ENCODE measurements at places on chromosomes 1 and 21.

DNA sequence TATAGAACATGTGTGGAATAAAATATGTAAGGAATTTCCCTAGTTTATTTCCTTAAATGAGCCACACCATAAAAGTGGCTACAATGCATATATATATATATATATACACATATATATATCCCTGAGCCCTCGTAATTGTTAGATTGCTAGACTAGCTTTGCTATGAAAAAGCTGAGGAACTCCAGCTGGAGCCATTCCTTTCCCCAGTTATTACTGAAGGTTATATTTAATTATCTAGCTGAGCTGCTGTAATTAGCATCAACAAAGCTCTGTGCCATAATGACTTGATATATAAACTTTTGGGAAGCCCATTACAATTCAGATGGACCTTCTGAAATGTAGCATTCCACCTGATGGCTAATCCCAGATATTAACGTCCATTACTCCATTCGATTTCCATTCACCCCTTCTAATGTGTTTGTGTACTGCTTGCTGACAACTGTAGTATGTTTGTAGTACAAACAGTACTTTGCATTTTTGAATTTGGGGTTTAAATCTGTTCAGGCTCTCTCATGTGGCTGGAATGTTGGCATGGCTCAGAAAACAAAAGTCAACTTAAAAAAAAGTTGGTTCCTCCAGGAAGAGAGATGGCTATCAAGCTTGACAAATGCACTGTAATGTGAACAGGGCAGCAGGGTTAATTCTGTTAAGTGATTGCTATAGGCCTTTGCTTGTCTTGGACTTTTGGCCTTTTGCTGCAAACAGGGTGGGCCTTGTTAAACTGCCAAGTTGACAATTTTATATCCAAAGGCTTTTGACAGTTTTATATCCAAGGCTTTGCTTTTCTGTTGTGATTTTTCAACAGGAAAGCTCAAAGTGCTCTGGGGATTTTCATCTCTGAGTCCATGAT is 170.0 kb downstream of the LTN1 start:
- DNase-seq = no peak

DNA sequence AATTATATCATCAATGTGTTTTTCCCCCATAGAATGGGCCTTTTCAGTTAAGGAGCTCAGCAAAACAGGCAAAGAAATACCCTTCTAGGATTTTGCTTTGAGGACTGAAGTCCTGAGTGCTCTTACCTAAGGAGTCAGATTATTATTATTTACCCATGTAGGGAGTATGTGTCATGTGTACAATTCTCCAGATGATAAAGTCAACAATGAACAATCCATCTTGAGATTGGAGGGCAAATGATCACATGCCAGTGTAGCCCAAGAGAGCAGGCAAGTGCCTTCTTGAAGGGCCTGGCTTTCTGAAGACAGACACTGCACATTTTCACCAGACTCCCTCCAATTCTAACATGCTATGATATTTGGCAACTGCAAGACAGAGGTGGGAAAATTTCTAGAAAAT is 159.7 kb downstream of the PCNX2 start:
- DNase-seq = no peak

GRCh38 chr1:219542828-219543518 is 69.9 kb downstream of the ZC3H11B start:
- no peak for DNase-seq

DNA sequence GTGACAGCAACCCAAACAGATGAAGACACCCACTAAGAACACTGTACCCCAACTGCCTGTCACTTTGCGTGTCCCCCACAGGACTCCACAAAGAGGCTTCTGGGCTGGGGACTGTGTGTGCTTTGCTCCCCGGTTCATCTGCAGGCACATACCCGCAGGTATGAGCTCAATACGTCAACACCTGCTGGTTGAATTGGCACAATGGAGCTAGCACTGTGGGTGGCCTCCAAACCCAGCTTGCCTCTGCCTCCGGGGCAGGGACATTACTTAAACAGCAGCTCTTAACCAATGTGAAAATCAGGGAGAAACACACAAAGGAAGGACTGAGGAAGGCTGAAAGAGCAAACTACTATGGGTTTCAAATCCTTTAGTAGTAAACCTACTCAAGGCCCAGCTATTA is 140.2 kb upstream of the TIAM1 start:
- no peak for DNase-seq

DNA sequence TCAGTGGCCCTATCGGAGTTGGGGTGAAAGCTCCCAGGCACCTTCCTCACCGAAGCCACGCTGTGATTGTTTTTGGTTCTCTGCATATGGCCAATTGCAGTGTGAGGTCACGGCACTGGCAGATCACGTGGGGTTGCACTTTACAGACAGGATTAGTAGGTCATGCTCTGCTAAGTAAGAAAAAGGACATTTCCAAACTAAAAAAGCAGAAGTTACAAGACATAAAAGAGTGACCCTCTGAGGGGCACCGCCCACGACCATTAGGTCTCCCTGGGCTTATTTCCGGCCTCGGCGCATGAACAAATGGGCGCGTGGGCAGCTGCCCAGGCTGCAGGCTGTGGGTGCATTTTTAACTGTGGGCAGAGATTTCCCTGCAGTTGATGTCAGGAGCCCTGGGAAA is 2.0 kb downstream of the CAPN9 start:
- no peak for DNase-seq

DNA sequence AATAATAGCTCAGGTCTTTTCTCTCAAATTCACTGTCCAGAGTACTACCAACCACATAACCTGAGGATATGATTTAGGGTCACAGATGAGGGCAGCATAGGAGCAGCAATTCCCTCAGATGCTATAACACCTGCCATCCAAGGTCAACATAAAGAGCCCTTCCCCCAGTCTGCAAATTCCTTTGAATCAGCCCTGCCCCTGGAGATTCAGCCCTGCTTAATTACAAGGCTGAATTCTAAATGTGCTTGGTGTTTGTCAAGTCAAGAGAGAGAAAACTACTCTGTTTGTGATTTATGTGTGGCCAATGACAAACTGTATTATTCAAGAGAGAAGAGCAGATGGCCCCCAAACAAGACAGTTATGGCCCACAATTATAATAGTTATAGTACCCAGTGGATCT is 195.7 kb upstream of the ADGRL2 start:
- DNase-seq = no peak

DNA sequence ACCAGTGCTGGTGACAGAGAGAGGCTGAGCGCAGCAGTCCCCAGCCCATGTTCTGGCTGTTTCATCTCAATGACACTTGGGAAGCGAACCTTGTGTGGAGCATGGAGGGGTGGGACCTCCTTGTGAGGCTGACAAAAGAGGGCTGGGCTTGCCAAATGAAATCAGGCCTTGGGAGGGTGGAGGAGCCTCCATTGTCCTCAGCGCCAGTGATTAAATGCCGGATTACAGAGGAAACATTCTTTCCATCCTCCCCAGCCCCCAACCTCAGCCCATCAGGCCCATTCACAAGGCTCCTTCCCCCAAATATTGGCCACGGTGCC is 63.3 kb upstream of the PAXBP1 start:
- no peak for DNase-seq

DNA sequence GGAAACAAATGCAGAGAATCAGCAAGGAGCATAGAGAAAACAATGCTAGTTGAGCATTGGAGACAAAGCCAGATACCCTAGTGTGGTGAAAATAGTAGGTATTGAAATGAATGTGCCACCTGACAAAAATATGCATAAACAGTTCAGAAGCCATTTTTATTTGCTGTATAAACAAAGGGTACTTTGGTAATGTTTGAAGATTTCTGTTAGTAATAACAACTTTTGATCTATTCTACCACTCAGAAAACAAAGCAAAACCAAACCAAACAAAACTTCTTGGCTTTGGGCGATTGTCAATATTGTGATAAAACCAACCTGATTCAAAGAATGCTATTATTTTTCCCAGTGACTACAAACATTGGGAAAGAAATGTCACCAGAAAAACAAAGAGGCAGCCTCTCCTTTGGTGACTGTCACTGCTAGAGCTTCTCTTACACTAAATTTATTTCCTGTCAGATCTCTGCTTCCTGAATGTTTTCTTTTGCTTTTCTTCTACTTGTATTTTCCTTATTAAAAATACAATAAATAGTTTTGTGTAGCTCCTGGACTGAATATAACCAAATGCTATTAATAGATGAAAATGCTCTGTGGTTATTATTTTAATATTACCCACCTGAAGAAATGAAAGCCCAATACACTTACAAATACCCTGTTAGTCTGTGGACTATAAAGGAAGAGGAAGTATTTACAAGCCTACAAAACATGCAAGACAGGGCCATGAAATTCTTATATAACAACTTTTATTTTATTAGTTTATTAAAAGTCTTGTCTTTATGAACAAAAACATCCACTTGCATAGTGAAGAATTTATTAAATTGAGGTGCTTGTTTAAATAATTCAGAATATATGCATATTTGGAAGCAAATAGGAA is 5.7 kb downstream of the ATP6V1G3 start:
- DNase-seq = no peak

DNA sequence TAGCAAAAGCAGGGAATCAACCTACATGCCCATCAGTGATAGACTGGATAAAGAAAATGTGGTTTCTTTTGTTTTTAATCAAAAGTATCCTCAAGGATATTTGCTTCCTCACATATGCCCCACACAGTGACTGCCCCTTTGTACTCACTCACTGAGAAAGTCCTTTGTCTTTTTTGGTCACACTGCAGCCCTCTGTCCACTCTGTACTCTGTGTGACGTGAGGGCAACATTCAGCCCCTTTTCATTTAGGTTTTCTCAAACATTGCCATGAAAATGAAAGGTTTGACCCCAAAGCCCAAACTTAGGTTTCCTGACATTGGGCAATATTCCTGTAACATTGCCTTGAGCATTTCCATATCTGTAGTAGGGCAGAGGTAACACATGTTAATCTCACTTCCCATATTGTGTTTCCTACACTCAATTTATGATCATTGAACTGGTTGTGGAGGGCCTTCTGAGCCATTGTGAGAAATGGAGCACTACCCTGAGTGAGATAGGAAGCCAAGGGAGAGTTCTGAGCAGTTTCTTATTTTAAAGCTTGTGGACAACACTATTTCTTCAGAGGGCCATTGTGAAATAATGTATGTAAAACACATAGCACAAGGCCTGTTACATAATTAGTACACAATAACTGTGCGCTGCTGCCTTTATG is 501.9 kb upstream of the C1orf87 start:
- no peak for DNase-seq

GRCh38 chr1:5836776-5837440 is 155.3 kb downstream of the NPHP4 start:
- DNase-seq = no peak

- DNase-seq = no peak
Measured at GRCh38 chr1:238457610-238458009, 566.9 kb upstream of the ZP4 start.

DNA sequence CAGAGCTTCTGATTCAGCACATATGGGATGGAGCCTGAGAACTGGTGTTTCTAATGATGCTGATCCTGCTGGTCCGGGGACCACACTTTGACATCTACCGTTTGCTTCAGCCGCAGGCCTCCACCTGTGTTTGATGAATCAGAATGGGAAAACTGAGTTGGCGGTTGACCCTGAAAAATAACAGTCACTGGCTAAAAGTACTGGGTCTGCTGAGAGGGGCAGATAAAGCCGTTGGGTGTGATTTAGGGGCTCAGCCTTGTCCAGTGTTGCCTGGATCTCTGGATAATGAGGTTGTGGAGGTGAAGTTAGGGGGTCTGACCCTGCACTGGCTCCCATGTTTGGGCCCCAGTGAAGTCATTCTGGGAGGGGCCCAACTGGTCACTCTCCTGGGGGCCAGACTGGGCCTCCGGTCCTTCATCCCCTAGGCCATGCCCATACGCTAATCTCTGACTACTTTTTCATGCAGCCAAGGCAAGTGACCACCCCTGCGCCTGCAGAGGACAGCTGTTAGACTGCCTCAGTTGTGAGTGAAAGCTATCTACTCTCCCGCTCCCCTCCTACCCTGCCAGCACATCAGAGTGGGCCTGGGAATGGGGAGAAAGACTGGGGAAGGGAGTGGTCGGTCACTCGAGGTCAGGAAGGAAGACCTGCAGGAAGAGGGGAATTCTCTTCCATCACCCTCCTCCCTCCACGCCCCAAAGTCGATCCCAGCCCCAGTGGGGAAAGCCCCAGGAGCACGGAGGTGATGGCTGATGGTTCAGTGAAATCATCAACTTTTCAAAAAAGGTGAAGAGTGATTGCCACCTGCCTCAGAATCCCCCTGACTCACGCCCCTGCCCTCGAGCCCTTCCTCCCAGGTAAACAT is 27.7 kb downstream of the VASH2 start:
- peak; percentile 9 for DNase-seq

DNA sequence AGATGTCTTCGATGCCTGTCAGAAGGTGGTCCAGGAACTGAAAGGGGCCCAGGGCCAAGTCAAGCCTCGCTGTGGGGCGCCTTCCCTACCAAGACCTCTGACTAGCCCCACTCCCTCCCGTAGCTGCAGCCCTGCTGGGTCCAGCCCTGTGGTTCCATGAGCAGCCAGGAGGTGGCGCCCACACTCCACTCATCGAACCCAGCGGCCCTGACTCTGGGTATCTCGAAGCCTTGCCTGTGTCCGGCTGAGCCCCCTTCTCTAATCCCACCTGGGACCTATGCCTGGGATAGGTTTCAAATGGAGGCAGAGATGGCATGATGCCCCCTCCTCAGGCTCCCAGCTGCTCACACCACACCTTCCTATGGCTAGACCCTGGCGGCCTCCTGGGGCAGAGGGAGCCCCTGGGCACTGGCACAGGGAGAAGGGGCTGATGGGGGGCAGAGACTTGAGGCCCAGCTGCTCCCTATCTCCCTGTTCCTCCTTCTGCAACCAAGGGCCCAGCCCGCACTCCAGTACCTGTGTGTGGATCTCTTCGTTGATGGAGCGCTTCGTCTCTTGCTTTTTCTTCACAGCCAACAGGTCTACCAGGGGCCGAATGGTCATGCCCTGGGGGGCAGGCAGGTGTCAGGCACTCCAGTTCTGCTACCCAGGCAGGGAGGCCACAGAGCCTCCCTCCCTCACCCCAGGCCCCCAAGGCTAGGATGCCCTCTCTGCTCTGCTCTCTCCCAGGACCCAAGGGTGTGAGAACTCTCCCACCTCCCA is 52.0 kb downstream of the SLC9A1 start:
- DNase-seq = peak; percentile 86

DNA sequence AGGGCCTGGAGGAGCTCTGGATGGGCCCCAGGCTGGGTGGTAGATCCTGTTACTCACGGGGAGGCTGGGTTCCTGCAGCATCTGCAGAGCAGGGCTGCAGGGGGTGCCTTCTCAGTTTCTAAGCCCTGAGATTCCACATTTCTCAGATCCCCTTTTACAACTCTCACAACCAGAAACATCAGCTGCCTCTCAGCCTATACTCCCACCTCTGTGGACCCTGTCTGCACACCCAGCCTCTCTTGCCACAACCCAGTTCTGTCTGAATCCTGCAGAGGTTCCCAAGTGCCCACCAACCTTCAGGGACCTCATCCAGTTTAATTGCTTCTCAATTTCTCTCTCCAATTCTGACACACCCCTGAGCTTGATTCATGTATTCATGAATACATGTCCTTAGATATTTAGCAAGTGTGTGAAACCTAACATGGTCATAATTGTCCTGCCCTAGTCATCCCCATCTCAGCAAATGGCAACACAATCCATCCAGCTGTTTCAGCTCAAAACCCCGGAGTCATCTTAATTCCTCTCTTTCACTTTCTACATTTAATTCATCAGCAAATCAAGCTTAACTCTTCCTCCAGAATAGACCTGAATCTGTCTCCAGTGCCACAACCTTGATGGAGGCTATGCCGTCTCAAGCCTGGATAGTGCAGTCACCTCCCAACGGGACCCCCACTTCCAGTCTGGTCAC is 57.0 kb upstream of the NEK2 start:
- no peak for DNase-seq
